ENCODE measurements at places on chromosomes 16 and 17. TPM values are rescaled to one million over a fixed set of nuclear protein-coding genes. Genes with fewer than 3 reads are reported as not detected.

FA2H gene
- 43.1 TPM for total RNA-seq

KRT25 gene
- not detected for total RNA-seq

NECAB2 gene
- total RNA-seq, result 3.0 TPM

ARHGAP44 gene
- total RNA-seq, result 2.9 TPM

ZP2 gene
- not detected for total RNA-seq

CDH1 gene
- 3.7 TPM for total RNA-seq

SGCA gene
- total RNA-seq, result not detected

ATF7IP2 gene
- 12.4 TPM for total RNA-seq

TBX4 gene
- total RNA-seq, result 0.09 TPM

MEOX1 gene
- total RNA-seq, result not detected

REXO5 gene
- 3.8 TPM for total RNA-seq

SMPD3 gene
- total RNA-seq, result 0.10 TPM

NPIPB6 gene
- total RNA-seq, result 2.0 TPM

KRTAP17-1 gene
- total RNA-seq, result not detected

ITGAD gene
- total RNA-seq, result not detected

PRSS53 gene
- total RNA-seq, result 1.1 TPM

CIITA gene
- not detected for total RNA-seq

CCDC78 gene
- 6.6 TPM for total RNA-seq

GDPD3 gene
- 1.4 TPM for total RNA-seq

NPIPA3 gene
- 0.91 TPM for total RNA-seq

DNAI2 gene
- total RNA-seq, result not detected

SYNGR3 gene
- 6.1 TPM for total RNA-seq

KRT27 gene
- not detected for total RNA-seq

SLFN11 gene
- 7.3 TPM for total RNA-seq

ALOX15B gene
- total RNA-seq, result not detected

PLEKHG4 gene
- 15.4 TPM for total RNA-seq

KRT33A gene
- not detected for total RNA-seq

KRTAP3-2 gene
- total RNA-seq, result 0.42 TPM

CHST5 gene
- not detected for total RNA-seq

DPEP3 gene
- not detected for total RNA-seq

MT1H gene
- total RNA-seq, result not detected

NRN1L gene
- not detected for total RNA-seq

SDR42E2 gene
- not detected for total RNA-seq

IQCK gene
- total RNA-seq, result 8.3 TPM

CLEC18B gene
- 0.11 TPM for total RNA-seq

KIF18B gene
- 40.2 TPM for total RNA-seq

UBE2Z gene
- total RNA-seq, result 125 TPM

GNAO1 gene
- 0.51 TPM for total RNA-seq

C16orf89 gene
- not detected for total RNA-seq

GDPD1 gene
- total RNA-seq, result 0.67 TPM

KLHL10 gene
- 0.08 TPM for total RNA-seq

SNX20 gene
- total RNA-seq, result not detected

MMP25 gene
- total RNA-seq, result 0.67 TPM

HOXB6 gene
- total RNA-seq, result 4.0 TPM

GPR139 gene
- total RNA-seq, result not detected

CORO6 gene
- total RNA-seq, result 5.7 TPM

TP53TG3B gene
- not detected for total RNA-seq

C1QTNF8 gene
- total RNA-seq, result not detected

LAT gene
- total RNA-seq, result 4.4 TPM

NTN1 gene
- 0.42 TPM for total RNA-seq

ARL16 gene
- total RNA-seq, result 52.6 TPM

ABCC12 gene
- total RNA-seq, result 0.09 TPM

TMEM238L gene
- total RNA-seq, result not detected

HBA2 gene
- 0.55 TPM for total RNA-seq

Data from A549 treated with RU486 at 1 μM for 4 hours (cell line).